Stimulated activated CD4-positive, alpha-beta T cell treated with anti-CD3 and anti-CD28 coated beads, Interleukin-2, amount 100 ng/mL, for 48 hours (primary cell): ENCODE measurements at places on chromosomes 12 and 14.

- no peak for DNase-seq
Measured at GRCh38 chr12:3336606-3337311, 154.2 kb upstream of the PRMT8 start.

DNA sequence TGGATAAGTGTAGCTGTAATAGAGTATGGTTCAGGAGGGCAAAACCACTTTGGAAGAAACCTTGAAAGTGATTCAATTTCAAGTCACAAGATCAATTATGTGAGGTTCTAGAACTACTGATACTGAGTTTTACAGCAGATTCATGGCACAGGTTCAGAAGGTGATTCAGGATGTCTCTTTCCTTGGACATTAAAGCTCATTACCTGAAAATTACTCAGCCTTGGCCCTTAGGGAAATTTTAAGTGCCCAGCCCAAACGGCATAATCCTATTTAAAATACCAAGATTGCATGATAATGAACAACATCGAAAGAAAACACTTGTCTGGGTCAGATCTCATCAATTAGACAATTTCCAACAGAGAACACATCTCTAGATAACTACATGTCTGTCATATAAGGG, 70.2 kb upstream of the SLC38A2 start:
- no peak for DNase-seq

GRCh38 chr14:73452341-73453186, 5.8 kb downstream of the NUMB start:
- DNase-seq = no peak

- DNase-seq = no peak
Measured at GRCh38 chr12:113007166-113007565, 28.8 kb downstream of the OAS2 start.

DNA sequence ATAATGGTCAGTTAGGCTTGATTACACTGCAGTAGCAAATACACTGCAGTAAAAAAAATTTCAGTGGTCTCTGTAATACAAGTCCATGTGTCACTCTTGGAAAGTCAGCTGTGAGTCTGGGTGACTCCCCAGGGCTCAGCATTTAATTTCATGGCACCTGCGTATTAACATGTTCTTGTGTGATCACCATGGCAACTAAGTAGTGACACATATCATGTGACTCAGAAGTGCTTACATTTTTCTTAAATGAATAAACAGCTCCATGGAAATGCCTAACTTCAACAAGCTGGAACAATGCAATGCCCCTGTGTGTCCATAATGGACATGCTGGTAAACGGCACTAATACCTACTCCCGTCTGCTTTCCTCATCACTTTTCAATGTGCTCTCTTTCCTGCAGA, 88.5 kb upstream of the ANO4 start:
- DNase-seq = no peak

- DNase-seq = no peak
Measured at GRCh38 chr14:60051721-60052221, 40.0 kb upstream of the PCNX4 start.

- no peak for DNase-seq
Measured at GRCh38 chr12:111275308-111275707, 93.6 kb downstream of the PHETA1 start.

DNA sequence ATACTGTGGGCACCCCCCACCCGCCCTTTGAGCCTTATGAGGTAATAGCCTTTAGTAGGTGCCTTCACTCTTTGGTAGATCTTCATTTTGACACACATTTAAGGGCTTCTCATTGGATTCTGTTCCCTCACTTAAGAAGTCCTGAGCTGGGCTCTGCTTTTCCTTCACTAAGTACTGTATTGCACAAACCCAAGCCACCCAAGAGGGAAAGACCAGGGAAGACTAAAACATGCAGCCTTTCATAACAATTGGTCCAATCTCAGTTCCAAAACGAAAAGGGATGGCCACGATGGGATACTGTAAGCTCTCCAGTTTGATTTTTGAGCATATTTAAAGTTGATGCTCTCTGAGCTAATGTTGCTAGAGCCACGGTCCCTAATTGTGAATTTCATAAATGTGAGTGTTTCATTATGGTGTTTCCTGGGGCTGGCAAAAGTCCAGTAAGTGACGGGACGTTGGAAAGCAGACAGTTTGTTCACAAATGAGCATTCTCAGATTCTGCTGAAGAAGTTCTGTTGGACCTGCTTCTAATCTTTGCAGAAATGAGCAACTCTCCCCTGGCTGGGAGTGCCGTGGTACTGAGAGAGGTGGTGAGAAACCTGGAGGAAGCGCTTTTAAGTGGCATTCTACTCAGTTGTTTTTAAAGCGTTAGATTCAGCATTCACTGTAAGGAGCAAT, 9.4 kb downstream of the SSPN start:
- no peak for DNase-seq

- no peak for DNase-seq
Measured at GRCh38 chr14:76090616-76091391, 60.9 kb upstream of the GPATCH2L start.

DNA sequence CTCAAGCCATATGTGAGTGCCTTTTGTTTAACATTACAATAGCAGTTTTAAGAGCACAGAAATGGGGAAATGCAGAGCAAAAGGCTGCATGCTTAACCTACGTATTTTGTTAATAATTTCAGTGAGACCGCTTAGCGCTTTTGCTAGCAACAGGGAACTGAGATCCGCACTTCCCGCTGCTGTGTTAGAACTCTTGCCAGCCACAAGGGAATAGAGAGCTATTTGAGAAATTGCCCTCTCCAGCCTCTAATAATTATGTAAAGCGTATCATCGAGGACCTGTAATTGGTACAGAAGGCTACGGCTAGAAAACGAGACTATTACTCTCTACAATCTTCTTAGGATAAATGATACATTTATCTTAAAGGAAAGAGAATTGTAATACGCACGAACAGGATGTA, 205.2 kb upstream of the GRIP1 start:
- no peak for DNase-seq

GRCh38 chr12:116838365-116838764, 42.9 kb downstream of the HRK start:
- DNase-seq = no peak

DNA sequence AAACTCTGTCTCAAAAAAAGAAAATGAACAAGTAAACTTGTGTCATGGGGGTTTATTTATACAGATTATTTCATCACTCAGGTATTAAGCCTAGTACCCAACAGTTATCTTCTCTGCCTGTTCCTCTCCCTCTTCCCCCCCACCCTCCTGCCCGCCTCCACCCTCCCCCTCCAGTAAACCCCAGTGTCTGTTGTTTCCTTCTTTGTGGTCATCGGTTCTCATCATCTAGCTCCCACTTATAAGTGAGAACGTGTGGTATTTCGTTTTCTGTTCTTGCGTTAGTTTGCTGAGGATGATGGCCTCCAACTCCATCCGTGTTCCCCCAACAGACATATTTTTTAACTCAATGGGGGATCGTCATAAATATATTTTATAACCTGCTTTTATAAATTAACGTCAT, 12.3 kb downstream of the IL31 start:
- no peak for DNase-seq

GRCh38 chr14:65910108-65910786, 497.7 kb downstream of the FUT8 start:
- DNase-seq = no peak

DNA sequence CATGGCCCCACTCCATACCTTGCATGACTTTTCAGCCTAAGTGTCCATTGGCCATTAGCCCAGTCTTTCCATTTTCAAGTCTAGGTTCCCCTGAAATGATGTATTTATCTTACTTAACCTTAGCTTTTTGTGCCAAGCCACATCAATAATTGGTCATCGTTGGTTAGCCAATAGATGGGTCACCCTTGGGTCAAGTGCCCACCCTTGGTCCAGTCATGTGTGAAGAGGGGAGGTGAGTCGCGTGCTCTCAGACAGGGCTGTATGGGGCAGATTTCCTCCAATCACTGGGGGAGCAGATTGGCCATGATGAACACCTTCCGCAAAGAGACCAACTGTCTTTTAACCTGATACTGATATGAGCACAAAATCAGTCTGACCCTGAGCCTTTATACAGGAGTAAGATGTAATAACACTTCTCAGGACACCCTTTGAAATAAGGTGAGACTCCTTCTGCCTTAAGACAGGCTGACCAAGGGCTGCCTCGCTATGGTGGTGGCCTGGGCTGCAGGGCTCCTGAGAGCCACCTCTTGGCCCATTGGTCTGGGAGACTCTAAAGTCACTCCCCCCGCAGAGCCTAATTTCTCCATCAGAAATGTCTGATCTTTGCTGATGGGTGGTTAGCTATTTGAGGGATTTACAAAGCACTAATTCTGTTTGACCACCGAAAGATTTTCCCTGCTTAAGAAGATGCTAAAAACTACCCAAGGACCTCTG, 143.2 kb downstream of the ZFP36L1 start:
- no peak for DNase-seq

GRCh38 chr14:91228112-91229004, 16.1 kb downstream of the GPR68 start:
- peak; percentile 75 for DNase-seq

DNA sequence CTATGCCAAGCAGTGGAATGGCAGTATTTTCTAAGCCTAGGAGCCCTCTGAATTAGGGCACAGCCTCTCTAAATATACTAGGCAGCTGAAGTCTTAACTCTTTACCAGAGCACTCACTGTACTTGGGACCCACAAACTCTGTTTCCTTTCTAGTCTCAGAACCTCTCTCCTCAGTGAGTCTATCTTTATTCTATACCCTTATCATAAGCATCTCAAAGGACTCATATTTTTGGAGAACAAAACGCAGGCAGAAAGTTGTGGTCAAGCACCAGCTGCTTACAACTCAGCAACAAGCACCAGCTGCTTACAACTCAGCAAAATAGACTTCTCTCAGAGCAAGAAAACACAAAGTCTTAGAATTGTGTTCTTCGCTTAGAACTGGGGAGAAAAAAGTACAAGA, 993 bp downstream of the CCDC196 start:
- no peak for DNase-seq

- no peak for DNase-seq
Measured at GRCh38 chr12:49253033-49253623, 11.8 kb upstream of the TUBA1C start.

DNA sequence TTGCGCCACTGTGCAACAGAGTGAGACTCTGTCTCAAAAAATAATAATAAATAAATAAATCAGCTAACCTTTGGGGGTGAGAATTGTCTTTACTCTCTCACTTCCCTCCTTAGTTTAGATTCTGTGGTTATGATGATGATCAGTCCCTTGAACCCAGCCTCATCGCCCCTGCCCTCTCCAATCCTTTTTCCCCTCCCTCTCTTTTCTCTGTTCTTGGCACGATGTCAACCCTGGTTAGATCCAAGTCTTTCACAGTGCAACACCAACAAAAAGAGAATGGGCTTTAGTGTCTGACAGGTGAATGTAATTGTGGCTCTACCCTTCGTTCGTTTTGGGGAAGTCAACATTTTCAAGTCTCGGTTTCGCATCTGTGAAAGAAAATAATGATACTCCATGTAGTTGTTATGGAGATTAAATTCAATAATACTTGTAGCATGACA, 59.0 kb downstream of the NTN4 start:
- no peak for DNase-seq

DNA sequence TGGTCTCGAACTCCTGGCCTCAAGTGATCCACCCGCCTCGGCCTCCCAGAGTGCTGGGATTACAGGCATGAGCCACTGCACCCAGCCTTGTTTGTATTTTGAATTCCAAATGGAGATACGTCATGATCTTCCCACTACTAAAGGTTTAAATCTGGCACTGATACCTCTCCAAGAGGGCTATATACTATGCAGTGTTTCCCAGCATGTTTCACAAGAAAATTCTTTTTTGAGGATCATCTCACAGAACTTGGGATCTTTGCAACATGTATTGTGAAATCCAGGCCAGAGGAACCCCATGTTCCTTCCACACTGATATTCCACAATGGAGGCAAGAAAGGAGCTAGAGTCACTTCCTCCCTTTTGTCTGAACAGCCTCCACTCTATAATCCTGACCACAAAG, 112.7 kb downstream of the NT5DC3 start:
- DNase-seq = no peak

DNA sequence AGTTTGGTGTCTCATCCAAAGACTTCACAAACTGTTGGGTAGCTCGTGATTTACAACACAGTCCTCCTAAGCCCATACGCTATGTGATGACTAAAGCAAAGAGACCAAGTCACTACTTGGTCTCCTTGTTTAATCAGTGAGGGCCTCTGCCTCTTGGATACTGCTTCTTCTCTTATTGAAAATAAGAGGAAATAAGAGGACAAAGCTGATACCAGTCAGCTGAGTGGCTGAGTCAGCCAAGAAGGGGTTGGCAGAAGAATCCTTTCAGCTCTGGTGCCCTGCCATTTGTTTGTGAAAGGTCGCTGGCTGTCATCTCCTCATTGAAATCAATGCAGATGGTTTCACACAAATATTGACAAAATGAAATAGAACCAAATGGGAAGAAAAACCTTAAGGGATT, 67.5 kb upstream of the SLC35F4 start:
- DNase-seq = no peak

DNA sequence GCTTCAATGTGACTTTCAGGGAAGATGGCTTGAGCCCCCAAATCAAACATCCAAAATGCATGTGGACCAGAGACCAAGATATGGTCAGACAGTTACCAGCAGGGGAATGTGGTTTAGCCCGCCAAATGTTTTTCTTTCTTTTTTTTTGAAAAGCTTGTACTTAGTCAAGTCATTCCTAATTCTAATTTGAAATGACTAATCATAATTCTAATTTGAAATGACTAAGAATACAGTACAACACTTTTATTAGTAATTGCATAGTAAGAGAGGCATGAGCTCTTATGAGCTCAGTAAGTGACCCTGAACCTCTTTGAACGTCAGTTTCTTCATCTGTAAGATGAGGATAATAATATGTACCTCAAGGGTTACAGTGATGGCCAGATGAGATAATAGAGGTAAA, 72.4 kb downstream of the HECTD4 start:
- no peak for DNase-seq

GRCh38 chr12:48901278-48901677, 24.0 kb downstream of the FKBP11 start:
- DNase-seq = no peak

GRCh38 chr12:27220055-27220987, 23.8 kb upstream of the STK38L start:
- DNase-seq = no peak

- DNase-seq = no peak
Measured at GRCh38 chr14:71137536-71138447, 230.5 kb downstream of the PCNX1 start.

DNA sequence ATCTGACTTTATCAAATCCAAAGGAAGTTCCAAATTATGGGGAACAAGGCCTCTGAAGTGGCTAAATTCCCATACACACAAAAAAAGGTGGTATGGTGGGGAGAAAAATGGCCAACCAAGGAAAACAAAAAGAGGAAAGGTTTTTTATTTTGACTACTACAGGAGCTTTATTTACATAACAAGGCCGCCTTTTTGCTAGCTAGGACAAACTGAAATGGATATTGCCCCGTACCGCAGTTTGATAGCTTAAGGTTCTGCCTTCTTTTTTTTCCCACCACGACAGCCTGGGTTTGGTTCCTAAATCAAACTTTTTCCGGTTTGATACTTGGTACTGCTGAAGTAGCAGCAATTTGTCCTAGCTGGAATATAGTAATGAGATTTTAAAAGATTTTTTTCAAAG, 66.8 kb downstream of the COX16 start:
- no peak for DNase-seq

DNA sequence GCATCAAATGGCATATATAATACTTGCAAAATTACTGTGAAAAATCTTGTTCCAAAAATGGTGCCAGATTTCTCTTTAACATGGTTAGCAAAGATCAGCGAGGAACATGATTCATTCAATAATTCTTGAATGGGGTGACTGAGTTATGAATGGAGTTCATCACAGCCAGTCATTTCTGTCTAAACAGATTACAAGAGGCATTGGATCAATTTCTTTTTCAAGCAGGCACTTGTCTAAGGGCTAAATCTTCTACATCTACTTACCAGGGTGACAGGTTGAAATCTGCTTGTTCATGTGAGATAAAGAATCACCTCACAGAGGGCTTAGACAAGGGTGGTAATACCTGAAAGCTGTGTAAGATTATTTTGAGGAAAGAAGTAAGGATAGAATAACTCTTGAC, 247.7 kb downstream of the ATP23 start:
- DNase-seq = no peak
